NCI-H510A (cell line): ENCODE measurements at places on chromosomes 7 and 10.

DNA sequence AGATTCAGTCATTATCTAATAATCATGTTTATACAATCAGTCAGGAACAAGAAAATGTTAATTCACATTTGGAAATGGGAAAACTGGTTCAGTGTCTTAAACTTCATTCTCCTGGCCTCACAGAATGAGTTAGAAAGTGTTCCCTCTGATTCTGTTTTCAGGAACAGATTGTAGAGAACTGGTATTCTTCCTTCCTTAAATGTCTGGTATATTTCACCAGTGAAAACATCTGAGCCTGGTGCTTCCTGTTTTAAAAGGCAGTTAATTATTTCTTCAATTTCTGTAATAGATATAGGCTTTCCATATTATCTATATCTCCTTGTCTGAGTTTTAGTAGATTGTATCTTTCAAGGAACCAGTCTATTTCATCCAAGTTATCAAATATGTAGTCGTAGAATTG is 97.1 kb upstream of the TMEM168 start:
- no peak for DNase-seq

GRCh38 chr7:49775065-49775948 is 1.9 kb downstream of the VWC2 start:
- no peak for DNase-seq

DNA sequence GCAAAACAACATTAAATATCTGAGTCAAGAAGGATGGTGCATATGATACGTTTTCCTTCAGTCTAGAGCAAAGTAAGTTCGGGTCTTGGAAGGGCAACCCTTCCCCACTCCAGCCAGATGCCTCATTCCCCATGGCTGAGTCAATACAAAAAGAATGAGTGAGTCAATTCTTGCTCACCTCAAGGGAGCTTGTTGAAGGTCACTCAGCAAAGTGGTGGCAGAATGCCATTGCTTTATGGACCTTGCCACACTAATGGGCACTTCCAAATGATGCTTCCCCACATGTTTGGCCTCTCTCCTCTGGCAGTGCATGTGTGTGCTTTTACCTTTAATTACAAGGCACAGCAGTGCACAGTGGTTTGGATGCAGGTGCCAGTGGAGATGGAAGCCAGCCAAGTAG is 296.5 kb downstream of the SORCS3 start:
- no peak for DNase-seq

DNA sequence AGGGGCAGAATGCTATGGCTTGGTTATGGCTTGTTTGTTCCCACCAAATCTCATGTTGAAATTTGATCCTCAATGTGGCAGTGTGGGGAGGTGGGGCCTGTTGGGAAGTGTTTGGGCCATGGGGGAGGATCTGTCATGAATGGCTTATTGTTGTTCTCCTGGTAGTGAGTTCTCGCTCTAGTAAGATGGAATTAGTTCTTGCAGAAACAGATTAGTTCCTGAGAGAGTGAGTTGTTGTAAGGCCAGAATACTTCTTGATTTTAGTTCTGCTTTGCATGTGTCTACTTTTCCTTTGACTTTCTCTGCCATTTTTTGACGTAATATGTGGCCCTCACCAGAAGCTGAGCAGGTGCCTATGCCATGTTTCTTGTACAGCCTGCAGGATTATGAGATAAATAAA is 188.2 kb downstream of the KIF20B start:
- DNase-seq: no peak

- DNase-seq: no peak
Observed at GRCh38 chr7:55423277-55423711, 58.2 kb downstream of the LANCL2 start.

GRCh38 chr10:27188897-27189296 is 33.7 kb downstream of the MASTL start:
- DNase-seq: no peak
